ENCODE measurements at places on chromosomes 6 and 20. TPM values are rescaled to one million over a fixed set of nuclear protein-coding genes. Genes with fewer than 3 reads are reported as not detected.

GRCh38 chr20:63503524-63503923, 4.6 kb upstream of the EEF1A2 start:
- DNase-seq, result no peak

DNA sequence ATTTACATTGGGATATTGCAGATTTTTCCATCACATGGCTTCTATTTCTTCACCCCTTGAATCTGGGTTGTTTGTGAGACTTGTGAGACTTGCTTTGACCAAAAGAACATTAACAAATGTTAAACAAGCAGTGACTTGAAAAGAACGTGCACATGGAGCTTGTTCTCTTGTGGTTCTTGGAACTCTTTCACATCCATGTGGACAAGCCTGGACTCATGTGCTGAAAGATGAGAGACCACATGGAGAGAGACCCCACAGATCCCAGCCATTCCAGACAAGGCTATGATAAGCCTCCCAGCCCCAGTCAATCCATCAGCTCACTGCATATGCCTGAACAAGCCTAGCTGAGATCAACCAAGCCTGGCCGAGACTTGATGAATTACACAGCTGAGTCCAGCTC, 1365.7 kb upstream of the GJE1 start:
- DNase-seq, result no peak

DNA sequence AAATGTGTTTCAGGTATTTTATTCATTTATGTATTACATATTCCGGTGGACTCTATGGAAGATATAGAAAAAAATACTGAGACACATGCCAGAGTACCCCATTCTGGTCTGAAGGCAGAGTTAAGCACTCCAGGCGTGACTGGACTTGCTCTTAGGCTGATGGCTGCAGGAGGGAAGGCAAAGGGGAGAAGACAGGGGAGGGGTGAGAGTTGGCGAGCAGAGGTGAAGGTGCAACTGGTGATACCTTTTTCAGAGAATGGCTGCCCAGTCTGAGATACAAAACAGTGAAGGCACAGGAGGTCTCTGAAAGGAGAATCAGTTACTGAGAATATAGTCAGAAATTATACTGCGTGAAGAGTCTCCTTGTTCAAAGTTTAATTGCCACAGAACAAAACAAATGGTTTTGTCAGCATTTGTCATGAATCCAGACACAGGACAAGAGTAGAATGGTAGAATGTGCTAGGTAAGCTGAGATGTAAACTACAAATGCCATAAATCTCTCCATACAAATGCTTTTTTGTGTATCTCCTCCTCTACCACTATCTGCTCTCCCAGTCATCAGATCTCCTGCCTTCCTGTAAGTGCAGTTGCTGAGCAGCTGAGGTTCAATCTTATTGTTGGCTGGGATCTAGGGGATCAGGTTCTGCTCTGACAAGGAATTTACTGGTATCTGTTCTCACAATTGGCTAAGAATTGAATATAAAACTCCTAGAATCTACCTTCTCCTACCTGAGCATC, 104.2 kb upstream of the DST start:
- no peak for DNase-seq

- no peak for DNase-seq
Measured at GRCh38 chr20:1370548-1371110, 22.2 kb downstream of the FKBP1A start.

DNA sequence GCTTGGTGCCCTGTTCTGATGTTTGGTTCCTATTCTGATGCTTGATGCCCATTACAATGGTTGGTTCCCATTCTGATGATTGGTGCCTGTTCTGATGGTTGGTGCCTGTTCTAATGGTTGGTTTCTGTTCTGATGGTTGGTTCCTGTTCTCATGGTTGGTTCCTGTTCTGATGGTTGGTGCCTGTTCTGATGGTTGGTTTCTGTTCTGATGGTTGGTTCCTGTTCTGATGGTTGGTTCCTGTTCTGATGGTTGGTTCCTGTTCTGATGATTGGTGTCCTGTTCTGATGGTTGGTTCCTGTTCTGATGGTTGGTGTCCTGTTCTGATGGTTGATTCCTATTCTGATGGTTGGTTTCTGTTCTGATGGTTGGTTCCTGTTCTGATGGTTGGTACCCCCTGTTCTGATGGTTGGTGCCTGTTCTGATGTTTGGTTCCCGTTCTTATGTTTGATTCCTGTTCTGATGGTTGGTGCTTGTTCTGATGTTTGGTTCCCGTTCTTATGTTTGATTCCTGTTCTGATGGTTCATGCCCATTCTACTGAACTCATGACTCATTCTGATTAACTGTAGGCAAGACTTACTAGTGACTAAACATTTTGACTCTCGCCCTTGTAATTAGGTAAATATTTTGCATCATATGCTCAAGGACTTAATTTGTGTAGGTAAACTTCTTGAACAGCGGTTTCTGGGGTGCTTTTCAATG, 146.2 kb downstream of the DLL1 start:
- no peak for DNase-seq

GRCh38 chr6:70315079-70315751, 12.3 kb upstream of the COL9A1 start:
- DNase-seq, result no peak

DNA sequence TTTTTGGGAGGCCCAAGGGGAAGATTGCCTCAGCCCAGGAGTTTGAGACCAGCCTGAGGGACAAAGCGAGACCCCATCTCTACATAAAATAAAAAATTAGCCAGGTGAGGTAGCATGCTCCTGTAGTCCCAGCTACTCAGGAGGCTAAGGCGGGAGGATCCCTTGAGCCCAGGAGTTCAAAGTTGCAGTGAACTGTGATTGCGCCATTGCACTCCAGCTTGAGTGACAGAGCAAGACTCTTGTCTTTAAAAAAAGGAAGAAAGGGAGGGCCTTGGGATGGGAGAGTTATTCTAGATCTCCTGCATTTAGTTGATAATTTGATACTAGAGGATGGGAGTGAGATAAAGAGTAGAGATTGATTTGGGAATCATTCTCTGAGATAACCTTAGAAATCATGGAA, 68.1 kb downstream of the ITCH start:
- no peak for DNase-seq

DNA sequence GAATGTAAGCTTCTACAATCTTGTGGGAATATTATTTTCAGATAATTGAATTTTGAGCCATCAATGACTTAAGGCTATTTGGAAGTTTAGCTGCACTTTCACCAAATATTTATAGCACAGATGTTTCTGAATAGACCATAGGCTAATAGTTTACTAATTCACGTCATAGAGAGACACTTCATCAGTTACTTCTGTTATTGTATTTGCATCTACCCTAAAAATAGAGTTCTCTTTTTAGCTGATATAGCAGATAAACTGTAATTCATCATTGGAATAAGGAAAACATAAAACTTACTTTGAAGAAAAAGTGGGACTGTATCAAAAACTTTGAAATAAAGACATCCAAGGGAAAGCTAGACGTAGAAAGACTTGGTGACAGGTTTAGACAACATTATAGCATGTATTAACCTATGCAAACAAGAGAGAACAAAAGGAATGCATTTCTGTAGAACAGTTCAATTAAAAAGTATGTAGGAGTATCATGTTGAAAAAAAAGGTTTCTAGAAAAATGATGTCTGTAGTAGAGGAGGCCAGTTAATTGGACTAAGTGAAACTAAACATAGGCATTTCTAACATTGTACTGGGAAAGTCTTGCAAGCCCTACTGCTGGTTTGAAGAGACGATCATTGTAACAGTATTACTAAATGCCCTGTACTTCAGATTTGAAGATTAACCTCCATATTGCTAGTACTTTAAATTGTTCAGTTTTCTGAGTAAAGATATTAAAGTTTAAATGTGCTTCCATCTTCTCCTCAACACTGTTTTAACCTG, 123.3 kb downstream of the ZFAND3 start:
- no peak for DNase-seq

GRCh38 chr6:43933148-43933885, 163.3 kb downstream of the VEGFA start:
- no peak for DNase-seq

DNA sequence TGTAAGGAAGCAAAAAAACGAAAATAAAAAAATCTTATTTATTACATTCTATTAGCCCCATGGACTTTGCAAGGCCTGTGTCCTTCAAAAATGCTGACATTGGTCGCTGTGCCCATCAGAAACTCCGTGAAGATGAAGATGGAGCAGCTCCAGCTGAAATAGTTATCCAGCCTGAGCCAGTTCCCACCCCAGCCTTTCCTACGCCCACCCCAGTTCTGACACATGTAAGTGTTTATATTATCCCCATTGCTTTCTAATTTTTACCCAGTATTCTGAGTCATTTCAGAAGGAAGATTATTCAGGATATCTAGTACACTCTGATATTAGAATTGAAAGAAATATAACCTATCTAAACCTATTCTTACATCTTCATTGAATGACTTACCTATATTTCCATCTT, 217.7 kb downstream of the ARHGAP18 start:
- no peak for DNase-seq

DNA sequence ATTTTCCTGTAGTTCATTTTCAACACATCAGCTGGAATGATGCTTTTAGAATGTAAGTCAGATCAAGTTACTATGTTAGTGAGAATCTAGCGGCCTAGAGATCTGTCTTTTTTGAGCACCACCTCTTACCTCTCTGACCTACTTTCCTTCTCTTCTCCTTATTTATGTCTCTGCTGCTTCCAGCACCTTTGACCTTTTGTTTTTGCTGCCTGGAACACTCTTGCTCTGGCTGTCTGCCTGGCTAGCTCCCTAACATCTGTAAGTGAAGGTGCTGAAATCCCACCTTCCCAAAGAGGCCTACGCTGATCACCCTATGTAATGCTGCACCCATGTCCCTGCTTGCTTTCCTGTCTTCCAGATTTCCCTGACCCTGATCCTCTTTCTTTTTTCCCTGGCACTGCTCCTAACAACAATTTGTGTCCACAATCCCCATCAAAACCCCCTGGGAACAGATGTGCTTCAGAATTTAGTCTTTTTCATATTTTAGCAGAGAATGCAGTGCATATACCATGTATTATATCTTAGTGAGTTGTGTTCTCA, 87.8 kb downstream of the RFPL4B start:
- DNase-seq, result no peak

- DNase-seq, result no peak
Measured at GRCh38 chr6:146106532-146106931, 77.7 kb downstream of the GRM1 start.

GRCh38 chr20:22307409-22307808, 277.0 kb downstream of the FOXA2 start:
- no peak for DNase-seq

GRCh38 chr20:48563191-48563870, 264.5 kb downstream of the PREX1 start:
- DNase-seq, result no peak

GRCh38 chr20:9071976-9072726, 3.3 kb downstream of the PLCB4 start:
- no peak for DNase-seq

- DNase-seq, result peak; percentile 26
Measured at GRCh38 chr6:137736048-137736818, 130.8 kb upstream of the TNFAIP3 start.

DNA sequence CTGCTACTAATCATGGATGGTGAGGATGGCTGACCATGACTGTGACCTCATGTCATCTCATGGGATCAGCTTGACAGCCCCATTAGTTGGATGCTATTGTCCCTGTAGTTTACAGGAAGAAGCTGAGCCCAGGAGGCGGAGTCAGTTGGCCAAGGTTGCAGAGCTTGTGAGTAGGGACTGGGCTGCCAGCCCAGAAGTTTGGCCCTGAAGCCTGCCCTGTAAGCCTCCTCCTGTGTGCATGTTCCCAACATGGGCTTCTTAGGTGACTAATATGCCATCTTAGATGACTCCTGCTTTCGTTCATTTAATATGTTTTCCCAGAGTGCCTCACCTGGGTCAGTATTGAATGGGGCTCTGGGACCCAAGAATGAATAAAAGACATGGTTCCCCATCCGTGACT, 6.9 kb downstream of the EDN3 start:
- no peak for DNase-seq

GRCh38 chr6:19587238-19587942, 249.8 kb upstream of the ID4 start:
- no peak for DNase-seq

DNA sequence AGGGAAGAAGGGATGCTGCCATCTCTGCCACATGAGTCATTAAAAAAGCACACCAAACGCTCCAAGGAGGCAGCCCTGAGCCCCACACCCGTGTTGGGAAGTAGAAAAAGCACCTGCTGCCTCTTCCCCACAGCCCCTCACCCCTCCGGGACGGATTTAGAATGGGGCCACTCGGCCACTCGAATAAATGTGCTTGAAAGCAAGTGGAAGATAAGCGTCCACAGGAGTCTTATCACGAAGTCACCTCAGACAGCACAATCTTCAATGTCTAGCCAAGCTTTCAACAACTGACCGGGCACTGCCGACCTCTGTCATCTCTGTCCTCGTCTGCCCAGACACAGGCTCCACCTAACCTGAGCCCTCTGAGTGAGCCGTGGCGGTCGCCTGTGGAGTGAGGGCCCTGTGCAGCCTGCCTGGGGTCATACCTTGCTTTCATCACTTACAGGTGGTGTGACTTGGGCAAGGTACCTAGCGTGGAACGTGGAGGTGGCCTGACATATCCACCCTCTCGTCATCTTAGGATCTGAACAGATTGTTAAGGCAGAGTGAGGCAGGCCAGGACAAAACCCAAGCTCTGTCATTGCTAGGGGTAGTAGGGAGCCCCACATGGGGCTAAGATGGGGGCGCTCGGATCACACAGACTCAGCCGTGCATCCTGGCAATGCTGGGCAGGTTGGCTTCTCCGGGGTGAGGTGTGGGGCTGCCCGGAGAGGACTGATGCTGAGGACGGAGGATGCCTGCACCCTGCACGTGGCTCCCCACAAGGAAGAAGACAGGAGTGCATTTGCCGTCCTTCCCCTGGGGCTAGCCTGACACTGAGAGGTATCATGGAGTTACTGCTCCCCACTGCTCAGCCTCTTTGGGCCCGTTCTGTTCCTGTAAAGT, 34.8 kb downstream of the PSMG4 start:
- DNase-seq, result no peak

DNA sequence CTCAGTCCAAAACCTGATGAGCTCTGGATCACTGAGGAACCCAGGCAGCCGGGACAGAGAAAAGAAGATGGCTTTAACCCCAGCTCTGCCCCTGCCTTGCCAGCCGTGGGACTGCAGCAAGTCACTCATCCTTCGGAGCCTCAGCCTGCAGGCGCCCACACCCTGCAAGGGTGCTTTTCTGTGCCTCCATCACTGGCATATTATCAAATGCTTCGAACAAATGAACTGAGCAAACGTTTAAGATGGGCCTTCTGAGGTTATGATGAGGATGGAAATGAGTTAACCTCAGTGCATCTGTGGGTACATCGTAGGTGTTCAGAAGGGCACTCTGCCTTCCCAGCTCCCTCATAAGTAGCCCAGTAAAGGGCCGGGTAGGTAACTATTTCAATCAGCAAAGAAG, 79.0 kb downstream of the NFATC2 start:
- no peak for DNase-seq

DNA sequence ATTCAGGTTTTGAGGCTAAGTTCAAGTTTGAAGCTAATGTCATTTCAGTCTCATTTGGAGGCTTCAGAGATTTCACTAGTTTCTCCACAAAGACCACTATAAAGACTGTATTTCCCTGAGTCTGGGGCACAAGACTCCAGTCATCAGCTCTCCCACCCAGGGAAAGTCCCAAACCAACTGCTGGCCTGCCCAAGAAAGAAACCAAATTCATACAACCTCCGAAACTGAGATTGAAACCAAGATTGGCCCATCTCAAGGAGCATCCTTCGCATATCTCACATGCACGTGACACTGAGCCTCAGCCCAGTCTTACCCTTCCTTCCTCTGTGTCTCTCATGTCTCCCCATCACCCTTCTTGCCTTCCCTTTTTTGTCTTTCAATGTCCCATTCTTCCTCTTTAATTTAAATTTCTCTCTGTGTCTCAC, 3.5 kb upstream of the LTA start:
- DNase-seq, result peak; percentile 87

TTLL9 gene
- not detected for total RNA-seq

HSPA1B gene
- 31.6 TPM for total RNA-seq

PGC gene
- total RNA-seq, result not detected

DPPA5 gene
- total RNA-seq, result not detected

FAM184A gene
- 18.5 TPM for total RNA-seq

CLDN20 gene
- total RNA-seq, result not detected

LY6G6D gene
- not detected for total RNA-seq

All from activated T-cell treated with anti-CD3 and anti-CD28 coated beads, Interleukin-2, amount 50 U/mL, for 72 hours (primary cell).